ENCODE measurements at places on chromosomes 12 and 14.
A peak's percentile ranks its signal among the peaks of the same experiment; 100 is the strongest.

GRCh38 chr14:91286530-91286937 lies 42.0 kb upstream of the GPR68 start:
- peak; percentile 66 for DNase-seq

DNA sequence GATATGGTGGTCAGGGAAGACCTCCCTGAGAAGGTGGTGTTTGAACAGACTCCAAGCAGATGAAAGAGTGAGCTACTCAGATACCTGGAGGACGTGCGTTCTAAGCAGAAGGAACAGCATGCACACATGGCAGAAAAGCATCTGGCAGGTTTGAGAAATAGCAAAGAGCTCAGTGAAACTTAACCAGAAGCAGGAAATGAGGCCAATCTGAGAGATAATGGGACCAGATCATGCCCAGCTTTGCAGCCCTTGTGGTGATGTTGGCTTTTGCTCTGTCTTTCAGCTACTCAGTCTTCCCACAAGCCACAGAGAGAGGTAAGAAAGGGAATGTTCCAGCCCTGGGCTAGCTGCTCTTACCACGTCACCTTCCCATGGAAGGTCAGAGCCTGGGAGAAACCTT lies 176.3 kb upstream of the GSC start:
- no peak for DNase-seq

DNA sequence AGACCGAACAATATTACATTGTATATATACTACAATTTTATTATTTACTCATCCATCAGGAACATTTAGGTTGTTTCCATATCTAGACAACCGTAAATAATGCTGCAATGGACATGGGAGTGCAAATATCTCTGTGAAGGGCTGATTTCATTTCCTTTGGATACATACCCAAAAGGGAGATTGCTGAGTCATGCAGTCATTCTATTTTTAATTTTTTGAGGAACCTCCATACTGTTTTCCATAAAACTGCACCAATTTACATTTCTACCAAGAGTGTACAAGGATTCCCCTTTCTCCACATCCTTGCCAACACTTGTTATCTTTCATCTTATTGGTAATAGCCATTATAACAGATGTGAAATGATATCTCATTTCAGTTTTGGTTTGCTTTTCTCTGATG lies 84.7 kb downstream of the SLC41A2 start:
- no peak for DNase-seq

DNA sequence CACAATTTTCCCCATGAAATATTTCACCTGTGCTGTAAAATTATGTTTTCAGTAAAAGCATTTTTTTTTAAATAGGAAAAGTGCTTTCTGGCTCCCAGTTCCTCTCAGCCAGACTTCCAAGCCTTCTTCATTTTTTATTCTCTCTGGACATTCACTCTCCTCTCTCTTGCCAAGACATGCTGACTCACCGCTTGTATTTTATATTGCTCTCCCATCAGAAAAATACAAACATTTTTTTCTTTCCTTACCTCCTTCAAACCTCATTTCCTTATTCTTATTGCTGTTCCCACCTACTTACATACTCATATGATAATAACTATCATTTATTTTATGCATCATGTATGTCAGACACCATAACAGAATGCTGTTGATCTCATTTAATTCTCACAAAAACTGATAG lies 37.7 kb upstream of the ZNF641 start:
- DNase-seq = no peak

GRCh38 chr12:28899951-28900350 lies 249.1 kb upstream of the FAR2 start:
- no peak for DNase-seq

DNA sequence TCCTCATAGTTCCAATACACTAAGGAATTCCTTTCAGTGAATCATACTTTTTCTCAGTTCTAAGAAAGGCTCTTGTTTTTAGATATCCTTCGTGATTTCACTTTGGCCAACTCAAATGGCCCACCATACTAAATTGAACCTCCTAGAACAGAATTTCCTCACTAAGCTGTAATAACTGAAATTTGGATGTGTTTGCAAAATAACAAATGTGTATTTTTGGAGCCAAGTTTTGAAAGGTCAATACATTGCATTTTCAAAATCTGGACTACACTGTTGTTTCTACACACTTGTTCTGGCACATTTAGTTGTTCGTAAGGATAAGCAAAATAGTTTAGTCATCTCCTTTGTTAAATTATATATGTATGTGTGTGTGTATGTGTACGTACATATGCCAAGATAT lies 439.0 kb upstream of the STXBP6 start:
- DNase-seq = no peak

GRCh38 chr12:39112064-39112463 lies 206.7 kb upstream of the CPNE8 start:
- DNase-seq = no peak

GRCh38 chr12:2666846-2667245 lies 127.9 kb upstream of the FKBP4 start:
- no peak for DNase-seq

GRCh38 chr14:59463787-59464485 lies 1.2 kb downstream of the GPR135 start:
- DNase-seq = peak; percentile 32

DNA sequence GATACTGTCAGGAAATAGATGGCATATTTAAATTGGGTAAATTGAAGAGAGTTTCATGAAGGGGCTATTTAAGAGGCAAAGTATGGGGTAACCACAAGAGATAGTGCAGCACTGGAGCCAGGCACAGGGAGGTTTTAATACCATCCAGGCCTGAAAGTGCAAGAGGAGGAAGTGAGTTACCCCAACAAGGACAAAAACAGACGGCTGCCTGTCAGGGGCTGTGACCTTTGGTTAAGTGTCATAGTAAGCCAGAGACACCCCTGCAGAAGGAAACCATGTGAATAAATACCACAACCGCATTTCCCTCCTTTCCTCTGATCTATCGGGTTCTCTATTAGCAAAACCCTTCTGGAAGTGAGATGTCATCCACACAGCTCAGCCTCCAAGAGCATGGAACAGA lies 122.0 kb upstream of the DHRS4 start:
- DNase-seq = no peak

DNA sequence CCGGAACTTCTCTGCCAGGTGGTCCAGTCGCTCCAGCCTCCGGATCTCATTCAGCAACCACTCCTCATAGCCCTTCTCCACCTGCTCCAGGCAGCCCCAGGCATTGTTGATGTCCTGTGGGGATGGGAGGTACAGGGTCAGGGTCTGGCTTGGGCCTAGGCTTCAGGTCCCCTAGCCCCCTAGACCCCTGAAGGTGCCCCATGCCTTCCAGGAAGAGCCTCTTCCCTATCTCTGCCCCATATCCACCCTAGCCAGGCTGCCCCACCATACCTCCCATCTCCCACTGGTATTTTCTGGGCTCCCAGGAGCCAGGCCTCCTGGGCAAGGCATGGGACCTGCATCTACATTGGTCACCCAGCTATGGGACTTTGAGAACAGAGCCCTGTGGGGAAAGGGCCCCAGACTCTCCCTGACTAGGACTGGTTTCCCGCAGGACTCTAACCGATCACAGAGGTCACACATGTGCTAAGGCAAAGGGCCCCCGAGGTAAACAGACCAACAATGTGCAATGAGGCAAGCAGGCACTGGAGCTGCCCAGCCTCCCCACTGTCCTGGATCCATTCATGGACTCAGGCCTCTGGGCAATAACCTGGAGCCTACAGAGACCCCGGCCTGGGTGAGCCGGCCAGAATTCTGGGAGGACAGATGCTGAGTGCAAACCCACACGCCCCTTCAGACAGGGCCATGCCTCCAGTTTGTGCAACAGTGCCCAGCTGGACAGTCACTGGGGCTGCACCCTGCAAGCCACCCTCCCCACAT lies 88.8 kb downstream of the ACTN1 start:
- DNase-seq = no peak

- no peak for DNase-seq
Measured at GRCh38 chr14:25049093-25049567, 817 bp downstream of the STXBP6 start.

DNA sequence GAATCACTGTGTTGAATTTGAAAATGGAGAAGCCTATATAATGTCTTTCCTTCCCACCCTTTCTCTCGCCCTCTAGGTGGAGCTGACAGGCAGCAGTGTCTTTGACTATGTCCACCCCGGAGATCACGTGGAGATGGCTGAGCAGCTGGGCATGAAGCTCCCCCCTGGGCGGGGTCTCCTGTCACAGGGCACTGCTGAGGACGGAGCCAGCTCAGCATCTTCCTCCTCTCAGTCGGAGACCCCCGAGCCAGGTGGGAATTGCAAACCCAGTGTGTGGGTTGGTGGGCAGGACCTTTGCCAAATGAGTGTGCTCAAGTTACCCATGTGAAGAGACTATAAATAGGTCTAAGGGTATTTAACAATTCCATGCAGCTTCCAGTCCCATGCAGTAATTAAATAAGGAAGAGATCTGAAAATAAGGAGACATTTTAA lies 274.7 kb downstream of the EGLN3 start:
- DNase-seq = no peak

DNA sequence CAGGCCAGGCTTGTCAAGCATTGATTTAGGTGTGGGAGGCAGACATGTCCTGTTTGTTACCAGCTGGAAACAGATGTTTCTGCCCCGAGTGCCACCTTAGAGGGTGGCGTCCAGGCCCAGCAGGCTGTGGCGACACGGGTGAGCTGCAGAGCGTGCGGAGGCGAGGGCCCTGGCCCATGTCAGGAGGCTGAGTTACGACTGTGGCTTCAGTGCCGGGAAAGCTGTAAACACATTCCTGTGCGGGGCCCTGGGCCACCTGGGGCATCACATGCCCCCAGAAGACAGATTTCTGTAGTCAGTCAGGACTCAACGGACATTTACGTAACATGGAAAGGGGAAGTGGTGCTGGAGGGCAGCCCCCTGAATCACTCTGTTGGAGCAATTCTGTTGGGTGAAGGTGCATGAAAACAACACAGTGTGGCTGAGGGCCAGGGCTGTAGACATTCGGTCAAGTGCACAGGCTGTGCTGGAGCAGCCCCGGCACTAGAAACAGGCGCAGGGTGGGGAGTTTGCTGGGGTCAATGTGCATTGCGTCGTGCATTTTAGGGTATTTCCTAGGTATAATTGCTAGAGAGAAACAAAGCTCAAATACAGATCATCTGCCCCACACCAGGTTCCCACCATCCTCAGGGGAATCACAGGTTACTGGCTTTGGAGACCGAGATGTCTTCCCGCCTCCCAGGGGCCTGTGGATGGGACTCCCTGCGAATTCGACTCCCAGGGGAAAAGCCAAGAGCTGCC lies 291.8 kb downstream of the TMEM121 start:
- DNase-seq = no peak
